Cerebellar cortex (tissue), 1 donor: ENCODE measurements at places on chromosomes 6 and 20.

DNA sequence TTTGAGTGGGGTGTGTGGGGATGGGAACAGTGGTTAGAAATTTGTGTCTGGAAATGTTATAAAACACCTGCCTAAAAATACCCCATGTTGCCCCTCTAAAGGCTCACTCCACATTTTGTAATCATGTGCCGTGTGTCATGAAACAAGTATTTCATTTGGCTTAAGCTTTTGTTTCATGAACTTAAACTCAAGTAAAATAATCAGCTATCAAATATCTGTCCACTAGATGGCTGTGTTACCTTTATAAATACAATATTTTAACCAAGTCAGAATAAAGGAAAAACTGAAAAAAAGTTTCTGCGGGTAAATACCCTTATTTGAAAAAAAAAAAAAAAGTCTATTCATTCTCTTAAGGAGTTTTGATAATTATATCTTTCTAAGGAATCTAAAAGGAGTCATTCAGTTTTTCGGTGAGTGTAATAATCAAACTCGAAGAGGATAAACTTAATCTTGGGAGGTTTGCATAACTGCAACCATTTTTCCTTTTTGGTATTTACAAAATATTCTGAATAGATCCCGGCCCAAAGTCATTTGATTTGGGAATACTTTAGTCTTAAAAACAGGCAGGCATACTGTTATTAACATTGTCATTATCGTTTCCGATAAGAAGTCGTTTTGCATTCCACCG, 29.9 kb upstream of the MTRF1L start:
- DNase-seq, result peak; percentile 29

- no peak for DNase-seq
Observed at GRCh38 chr20:62906647-62907375, 19.5 kb downstream of the DIDO1 start.

GRCh38 chr6:145270464-145270863, 464.9 kb downstream of the EPM2A start:
- no peak for DNase-seq

- DNase-seq, result no peak
Observed at GRCh38 chr20:43899274-43900120, 15.2 kb upstream of the TOX2 start.

GRCh38 chr6:18183766-18184165, 28.5 kb downstream of the KDM1B start:
- peak; percentile 17 for DNase-seq

- no peak for DNase-seq
Observed at GRCh38 chr20:6134592-6134991, 11.8 kb upstream of the FERMT1 start.

DNA sequence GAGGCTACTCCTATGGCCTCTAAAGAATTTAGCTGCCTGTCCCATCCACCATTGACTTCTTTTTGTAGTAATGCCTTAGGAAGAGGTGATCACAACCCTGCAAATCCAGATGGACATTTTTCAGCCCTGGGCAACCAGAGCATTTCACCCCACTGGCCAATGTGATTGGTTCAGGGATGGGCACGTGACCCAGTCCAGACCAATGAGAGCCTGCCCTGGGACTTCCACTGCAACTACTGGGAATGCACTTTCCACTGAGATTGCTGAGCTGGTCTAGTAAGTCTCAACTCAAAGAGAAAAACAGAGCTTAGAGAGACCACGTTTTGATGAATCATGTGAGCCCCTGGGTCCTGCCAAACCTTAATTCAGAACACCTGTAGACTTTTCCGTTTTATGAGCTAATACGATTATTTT, 8.9 kb upstream of the UBE2V1 start:
- DNase-seq, result peak; percentile 54

GRCh38 chr6:137693711-137694110, 173.3 kb upstream of the TNFAIP3 start:
- DNase-seq, result no peak

- DNase-seq, result no peak
Observed at GRCh38 chr6:3081960-3082359, 13.7 kb downstream of the RIPK1 start.

- no peak for DNase-seq
Observed at GRCh38 chr6:131070061-131070460, 7.0 kb upstream of the EPB41L2 start.

DNA sequence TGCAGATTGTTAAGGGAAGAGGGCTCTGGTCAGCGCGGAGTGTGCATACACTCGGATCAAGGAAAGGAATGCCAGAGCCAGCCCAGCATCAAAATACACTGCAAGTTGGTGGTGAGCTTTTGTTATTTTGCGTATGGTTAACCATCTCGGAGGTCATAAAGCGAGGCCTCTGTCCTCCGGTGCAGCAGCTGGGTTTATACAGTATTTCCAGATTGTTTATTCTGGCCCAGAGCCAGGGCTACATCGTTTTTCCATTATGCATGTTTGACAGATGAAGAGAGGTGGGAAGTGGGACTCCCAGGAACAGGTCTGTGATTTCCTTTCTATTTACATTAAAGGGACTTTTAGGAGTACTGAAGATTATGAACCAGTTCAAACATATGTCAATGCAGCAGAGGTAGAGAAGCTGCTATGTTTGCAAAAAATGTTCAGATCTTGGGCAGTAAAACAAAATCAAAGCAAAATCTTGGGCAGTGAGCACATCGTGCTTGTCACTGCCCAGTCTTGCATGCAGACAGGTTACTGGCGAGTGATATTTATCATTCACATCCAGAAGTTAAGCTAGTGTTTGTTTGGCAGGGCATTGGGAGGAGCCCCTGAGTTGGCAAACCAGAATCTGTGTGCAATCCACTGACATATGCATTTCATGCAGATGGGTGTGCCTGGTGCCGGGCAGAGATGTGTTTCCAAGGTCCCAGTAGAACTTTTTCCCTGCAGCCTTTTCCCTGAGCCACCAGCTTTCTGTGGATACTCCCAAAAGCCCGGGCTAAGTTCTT, 256.3 kb upstream of the TAB2 start:
- DNase-seq, result no peak

GRCh38 chr6:140311146-140311545, 936.7 kb upstream of the CITED2 start:
- no peak for DNase-seq

GRCh38 chr6:7198833-7199800, 91.4 kb downstream of the RREB1 start:
- no peak for DNase-seq

- DNase-seq, result no peak
Observed at GRCh38 chr6:15888798-15889772, 226.3 kb upstream of the DTNBP1 start.

- DNase-seq, result no peak
Observed at GRCh38 chr6:167108278-167108677, 14.6 kb upstream of the CCR6 start.
